ENCODE measurements at places on chromosomes 12 and 14.

DNA sequence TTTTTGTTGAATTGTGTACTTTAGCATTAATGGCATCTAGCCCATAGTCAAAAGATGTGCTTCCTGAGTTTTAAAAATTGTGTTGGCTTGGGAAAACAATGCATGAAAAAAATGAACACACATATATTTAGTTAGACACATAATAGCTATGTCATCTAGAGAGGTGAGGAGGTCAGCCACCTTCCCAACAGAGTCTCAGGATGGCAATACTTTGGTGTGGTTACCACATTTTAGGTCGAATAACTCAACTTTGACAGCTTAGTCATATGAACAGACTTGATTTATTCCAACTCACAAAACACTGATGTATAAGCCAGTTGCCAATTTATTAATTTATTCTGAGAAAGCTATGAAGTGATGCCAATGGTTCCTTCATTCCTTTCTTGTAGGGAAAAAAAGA lies 114.0 kb downstream of the ETNK1 start:
- DNase-seq, result no peak

DNA sequence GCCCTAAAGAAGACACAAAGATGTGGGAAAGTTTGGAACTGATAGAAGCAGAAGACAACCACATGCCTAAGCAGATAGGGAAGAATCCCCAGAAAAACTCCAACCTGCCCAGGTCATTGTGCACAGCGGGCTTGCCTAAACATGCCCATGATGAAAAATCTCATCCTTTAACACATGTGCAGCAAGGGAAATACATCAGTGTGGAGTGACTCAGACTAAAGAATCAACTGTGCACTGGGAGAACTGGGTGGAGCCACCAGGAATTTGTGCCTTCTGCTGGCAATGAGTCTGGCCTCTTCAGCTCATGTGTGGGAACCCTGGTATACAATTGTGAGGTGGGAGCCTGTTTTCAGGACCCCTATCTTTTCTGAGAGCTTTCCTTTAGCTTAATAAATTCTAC lies 398.5 kb downstream of the FSCB start:
- no peak for DNase-seq

DNA sequence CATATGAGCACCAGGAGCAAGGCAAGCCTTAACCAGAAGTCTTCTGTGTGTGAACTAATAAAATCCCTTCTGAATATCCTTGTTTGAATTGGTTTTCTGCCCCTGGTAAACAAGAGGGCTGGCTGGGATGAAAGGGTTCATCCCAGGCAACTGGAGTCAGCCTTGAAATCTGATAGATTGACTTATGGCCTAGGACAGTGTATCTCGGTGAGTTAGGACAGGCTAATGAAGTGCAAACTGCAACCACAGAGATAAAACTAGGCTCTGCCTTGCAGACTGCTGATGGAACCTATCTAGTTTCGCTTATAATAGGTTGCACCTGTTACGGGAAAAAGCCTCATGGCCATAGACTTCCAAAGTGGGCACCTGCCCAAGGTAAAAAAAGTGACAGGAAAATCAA lies 451.9 kb upstream of the NOVA1 start:
- DNase-seq, result peak; percentile 86

DNA sequence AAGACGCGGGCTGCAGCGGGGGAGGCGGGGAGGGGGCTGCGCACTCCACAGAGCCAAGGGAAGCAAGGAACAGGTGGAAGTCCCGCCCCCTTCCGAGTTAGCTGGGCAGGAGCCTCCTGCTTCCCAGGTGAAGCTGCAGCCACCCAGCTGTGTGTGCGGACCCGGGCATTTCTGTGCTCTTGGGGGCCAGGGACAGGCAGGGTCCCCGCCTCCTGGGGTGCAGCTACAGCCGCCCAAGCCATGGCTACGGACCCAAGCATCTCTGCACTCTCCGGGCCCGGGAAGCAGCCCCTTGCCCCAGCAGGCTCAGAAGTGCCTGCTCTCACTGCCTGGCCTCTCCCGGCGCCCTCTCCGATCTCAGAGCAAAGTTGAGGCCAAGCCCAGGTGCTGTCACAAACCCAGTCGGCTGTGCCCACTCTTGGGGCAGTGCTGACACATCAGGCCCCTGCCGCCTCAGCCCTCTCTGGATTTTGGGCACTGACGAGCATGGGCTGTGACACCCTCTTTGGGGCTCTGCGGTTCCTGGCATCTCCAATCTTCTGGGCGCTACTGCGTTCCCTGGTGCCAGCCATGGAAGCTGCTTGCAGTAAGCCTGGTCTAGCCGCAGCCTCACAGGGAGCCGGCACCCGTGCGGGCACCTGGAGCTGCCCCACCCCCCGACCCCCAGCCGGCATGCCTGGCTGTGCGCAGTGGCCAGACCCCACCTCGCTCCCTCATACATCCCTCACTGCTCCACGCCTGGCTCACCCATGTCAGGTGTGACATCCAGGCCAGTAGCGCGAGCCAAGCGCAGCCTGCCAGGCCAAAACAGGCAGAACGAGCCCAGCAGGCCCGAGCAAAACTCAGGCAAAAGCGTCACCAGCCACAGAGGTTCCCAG lies 8.5 kb upstream of the MGAT4C start:
- peak; percentile 75 for DNase-seq

DNA sequence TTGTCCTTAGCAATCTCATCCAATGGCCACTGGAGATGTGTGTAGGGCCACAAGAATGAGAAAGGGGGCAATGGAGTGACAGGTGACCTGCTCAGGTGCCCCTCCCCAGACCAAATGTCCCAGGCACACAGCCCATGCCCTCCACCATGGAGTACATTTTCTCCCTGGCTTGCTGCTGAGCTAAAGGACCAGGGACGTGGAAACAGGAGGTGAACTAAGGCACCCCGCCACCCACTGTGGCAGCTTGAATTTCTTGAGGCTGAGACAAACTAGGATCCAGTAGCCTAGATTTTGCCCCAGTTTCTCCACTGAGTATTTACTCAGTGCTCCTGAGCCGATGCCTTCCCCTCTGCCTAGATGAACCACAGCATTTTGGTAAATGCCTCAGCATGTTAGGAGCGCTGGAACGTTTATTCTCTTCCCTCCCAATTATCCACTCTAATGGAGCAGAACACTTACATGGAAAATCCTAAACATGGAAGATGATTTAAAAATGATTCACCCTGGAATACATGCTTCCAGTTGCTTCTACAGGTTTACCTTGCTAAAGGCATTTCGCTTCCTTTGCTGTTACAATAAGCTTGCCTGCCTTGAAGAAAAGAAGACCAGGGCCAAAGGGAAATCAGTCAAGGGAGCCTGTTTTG lies 198.0 kb downstream of the ZFP36L1 start:
- no peak for DNase-seq
